Lung (tissue), 17 donors: ENCODE measurements at places on chromosomes 13 and 19. TPM values are rescaled to one million over a fixed set of nuclear protein-coding genes. Genes with fewer than 3 reads are reported as not detected.
A peak's percentile ranks its signal among the peaks of the same experiment; 100 is the strongest.

- peak; percentile 20 for DNase-seq
Measured at GRCh38 chr13:57716295-57716694, 84.8 kb downstream of the PCDH17 start.

DNA sequence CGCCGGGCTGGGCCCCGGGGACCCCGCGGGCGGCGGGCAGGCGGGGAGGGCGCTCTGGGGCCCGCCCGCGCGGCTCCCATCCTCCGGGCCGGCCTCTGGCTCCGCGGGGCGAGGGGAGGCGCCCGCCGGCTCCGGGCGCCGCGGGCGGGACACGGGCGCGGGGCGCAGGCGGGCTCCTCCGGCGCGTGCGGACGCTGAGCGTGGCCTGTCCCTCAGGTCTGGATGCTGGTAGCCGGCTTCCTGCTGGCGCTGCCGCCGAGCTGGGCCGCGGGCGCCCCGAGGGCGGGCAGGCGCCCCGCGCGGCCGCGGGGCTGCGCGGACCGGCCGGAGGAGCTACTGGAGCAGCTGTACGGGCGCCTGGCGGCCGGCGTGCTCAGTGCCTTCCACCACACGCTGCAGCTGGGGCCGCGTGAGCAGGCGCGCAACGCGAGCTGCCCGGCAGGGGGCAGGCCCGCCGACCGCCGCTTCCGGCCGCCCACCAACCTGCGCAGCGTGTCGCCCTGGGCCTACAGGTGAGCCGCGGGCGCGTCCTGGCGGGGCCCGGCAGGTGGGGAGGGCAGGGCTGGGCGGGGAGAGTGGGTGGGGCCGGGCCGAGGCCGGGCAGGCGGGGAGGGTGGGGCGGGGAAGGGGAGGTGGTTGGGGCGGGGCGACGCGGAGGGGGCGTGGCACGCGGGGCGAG is 420 bp downstream of the IL17D start:
- DNase-seq = peak; percentile 90

DNA sequence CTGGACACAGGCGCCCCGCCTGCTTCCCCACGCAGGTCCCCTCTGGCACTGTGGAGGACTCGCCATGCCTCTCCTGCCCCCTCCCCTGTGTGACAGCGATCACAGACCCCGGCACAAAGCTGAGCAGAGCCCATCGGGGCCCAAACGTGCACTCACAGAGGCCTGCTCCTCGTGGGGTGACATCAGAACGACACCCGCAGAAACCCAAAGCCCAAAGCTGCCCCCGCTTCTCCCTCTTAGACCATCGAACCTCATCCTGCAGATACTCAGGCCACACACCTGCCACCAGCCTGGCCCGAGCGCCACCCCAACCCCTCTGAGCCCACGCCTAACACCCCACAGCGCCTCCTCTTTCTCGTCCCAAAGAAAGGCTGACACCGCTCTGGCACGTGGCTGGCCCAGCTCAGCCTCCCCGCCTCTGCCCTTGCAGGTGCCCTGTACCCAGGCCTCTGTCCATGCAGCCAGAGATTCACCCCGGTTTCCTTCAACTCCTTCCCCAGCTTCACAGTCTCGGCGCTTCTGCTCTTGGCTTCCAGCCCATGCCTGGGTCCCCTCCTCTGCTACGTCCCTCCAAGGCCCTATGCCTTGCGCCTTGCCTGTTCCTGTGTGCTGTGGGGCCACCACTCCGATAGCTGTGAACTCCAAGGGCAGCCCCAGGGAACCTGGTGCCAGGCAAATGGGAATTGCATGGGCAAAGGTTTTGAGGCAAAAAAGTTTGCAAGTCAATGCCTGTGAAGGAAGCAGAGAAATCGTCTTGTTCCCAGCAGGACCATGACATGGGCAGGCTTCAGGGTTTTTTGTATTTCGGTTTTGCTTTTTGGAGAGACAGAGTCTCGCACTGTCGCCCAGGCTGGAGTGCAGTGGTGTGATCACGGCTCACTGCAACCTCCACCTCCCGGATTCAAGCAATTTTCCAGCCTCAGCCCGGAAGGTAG is 831 bp upstream of the CBARP start:
- DNase-seq = no peak

DNA sequence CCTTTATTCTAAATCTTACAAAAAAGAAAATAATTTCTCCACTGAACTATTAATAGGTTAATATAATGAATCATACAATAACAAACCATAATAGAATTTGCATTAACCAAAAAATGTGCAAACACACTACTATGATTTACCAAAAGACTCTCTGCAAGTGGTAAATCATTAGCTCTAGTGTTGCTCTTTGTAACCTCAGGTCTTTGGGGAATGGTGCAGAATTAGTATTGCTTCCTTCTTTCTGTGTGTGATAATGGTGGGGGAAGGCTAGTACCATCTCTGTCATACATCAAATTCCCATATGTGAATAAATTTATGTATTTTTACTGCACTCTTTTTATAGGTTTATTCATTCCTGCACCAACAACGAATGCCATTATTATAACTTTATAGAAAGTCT is 105.1 kb downstream of the COG6 start:
- DNase-seq = no peak

DNA sequence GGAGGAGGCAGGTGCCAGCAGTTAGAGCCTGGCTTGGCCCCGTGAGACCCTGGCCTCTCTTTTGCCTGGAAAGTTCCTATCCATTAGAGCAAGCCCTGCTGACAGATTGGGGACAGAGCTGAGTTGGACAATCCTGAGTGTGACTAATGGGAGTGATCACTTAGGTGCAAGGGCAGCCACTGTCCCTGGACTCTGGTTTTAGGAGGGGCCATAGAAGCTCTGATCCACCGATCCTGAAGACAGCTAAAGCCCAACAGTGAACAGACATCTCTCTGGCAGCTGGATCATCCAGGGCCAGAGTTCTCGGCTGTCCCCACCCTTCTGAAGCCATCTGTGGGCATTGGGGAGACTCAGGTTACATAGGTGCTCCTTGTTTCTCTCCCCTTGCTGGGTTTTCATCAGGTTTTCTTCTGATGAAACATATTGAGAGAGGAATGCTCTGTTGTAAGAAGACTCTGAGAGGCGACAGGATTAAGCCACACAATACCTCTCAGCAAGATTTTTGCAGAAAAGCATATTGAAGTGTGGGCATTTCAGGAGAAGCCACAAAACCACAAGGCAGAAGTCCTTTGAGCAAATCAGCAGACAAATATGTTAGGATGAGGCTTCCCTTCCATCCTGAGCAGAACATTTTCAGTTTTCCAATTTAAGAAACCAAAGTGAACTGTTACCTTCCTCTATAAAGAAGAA is 288.0 kb upstream of the MAB21L1 start:
- no peak for DNase-seq

DNA sequence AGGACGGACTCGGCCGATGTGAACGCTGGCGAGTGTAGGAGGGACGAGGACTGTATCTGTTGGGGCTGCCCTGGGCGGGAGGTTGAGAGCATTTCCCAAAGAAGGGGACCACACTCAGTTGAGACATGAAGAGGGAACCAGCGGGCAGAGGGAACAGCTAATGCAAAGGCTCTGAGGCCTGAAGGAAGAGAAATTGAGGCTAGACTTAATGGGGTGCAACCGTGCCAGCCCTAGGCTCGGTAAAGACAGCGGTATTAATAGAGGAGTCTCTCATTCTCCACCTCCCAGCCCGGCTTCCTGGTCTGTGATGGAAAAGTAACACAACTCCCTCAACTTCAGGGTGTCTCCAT is 1.1 kb downstream of the MPV17L2 start:
- DNase-seq = no peak

DNA sequence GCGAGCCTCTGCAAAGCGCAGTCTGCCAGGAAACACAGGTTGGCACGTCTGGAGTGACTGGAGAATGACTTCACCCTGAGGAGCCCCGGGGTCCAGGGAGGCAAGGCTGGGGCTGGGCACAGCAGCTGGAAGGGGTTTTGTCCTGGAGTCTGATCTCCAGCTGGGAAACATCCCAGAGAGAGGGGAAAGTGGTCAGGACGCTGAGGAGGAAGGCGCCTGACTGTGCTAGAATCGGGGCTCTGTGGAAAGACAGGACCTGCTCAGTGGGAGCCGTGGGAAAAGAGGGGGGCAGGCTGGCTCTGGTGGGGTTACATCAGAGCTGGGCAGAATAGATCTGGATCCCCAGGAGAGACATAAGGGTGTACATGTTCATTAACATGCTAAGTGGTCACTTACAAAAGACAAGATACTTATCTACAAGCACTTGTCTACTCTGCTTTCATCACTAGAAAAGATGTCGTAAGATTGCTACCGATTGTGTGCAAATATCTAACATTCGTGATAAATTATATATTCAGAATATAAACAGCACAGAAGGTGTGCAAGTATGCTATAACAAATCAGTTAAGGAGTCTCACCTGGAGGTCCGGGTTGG is 106.6 kb downstream of the COL4A1 start:
- DNase-seq = no peak

DNA sequence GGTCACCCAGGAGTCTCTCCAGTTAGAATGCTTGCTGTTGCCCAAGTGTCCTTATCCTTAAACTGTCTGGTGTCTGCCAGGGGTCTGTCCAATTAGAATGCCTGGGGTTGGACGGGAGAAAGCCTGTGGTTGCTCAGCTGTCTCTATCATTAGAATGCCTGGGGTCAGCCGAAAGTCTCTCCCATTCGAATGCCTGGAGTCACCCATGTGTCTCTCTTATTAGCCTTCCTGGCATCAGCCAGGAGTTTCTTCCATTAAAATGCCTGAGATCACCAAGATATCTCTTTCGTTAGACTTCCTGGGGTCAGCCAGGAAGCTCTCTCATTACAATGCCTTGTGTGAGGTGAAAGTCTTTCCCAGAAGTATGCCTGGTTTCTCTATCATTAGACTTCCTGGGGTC is 1521.0 kb downstream of the UQCRFS1 start:
- no peak for DNase-seq

The CALR3 gene
- total RNA-seq = not detected

The ELSPBP1 gene
- total RNA-seq = not detected

The PLK5 gene
- total RNA-seq = not detected

The FLT3 gene
- total RNA-seq = 0.74 TPM

The NTN5 gene
- 0.26 TPM for total RNA-seq

The SYCN gene
- total RNA-seq = not detected
